ENCODE measurements at places on chromosomes 5 and 9.
A peak's percentile ranks its signal among the peaks of the same experiment; 100 is the strongest.

- no peak for DNase-seq
Observed at GRCh38 chr9:21070906-21071305, 6.8 kb downstream of the IFNB1 start.

GRCh38 chr5:172106511-172107356 is 81.3 kb downstream of the STK10 start:
- no peak for DNase-seq

GRCh38 chr5:31496301-31496700 is 35.6 kb downstream of the DROSHA start:
- no peak for DNase-seq

- DNase-seq = no peak
Observed at GRCh38 chr5:115419846-115420585, 123.6 kb upstream of the CCDC112 start.

GRCh38 chr5:90434116-90434714 is 24.7 kb upstream of the CETN3 start:
- DNase-seq = peak; percentile 64

- DNase-seq = no peak
Observed at GRCh38 chr5:59328709-59329296, 564.7 kb downstream of the PDE4D start.

- no peak for DNase-seq
Observed at GRCh38 chr5:18048449-18048848, 414.2 kb downstream of the TAF11L14 start.

GRCh38 chr5:95962785-95963184 is 1.1 kb upstream of the ELL2 start:
- DNase-seq = no peak

- no peak for DNase-seq
Observed at GRCh38 chr9:128166169-128166568, 6.1 kb downstream of the BBLN start.

GRCh38 chr5:76714751-76715485 is 1.0 kb upstream of the F2R start:
- no peak for DNase-seq

DNA sequence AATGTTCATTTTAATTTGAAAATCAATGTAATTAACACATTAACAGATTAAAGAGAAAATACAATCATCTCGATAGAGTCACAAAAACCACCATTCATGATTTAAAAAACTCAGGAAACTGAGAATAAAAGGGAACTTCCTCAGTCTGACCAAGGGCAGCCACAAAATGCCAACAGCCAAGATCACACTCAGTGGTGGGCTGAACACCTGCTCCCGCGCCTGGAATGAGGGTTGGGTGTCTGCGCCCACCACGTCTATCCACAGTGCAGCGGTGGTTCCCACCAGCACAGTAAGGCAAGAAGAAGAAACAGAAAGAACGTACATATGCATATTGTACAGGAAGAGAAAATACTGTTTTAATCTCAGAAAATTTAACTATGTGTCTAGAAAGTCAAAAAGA is 11.7 kb upstream of the NSMF start:
- no peak for DNase-seq

GRCh38 chr5:40484495-40484894 is 195.2 kb upstream of the PTGER4 start:
- DNase-seq = no peak

DNA sequence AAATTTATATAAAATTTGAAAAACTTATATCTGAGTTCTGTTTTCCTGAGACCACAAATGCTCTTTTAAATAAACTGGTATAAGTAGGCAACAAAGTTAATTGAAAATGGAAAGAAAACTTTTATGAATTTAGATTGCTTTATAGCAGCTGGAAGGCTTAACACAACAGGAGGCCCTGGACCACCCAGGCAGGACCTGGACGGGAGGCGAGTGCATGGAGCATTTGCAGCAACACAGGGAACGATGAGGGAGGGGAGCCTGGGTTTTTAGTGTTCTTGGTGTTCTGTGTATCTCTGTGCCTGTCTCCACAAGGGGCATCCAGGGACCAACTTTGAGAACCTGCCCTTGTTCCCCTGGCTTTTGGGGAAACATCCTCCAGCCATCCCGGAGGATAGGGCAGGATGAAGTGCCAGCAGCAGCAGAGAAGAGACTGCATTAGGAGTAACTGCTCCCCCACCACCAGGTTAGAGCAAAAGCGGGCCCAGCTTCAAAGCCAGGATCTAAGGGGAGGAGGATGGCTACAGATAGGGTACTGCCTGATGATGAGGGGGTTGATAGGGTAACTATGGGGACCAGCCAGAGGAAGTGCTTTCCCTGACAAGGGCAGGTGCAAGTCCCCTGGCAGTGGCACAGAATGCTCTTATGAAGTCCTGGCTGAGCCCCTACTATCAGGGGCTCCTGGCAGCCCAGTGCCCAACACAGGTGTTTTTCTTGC is 6.7 kb upstream of the SPATA31E1 start:
- DNase-seq = no peak

GRCh38 chr5:157269165-157269671 is 3.3 kb downstream of the CYFIP2 start:
- DNase-seq = no peak

DNA sequence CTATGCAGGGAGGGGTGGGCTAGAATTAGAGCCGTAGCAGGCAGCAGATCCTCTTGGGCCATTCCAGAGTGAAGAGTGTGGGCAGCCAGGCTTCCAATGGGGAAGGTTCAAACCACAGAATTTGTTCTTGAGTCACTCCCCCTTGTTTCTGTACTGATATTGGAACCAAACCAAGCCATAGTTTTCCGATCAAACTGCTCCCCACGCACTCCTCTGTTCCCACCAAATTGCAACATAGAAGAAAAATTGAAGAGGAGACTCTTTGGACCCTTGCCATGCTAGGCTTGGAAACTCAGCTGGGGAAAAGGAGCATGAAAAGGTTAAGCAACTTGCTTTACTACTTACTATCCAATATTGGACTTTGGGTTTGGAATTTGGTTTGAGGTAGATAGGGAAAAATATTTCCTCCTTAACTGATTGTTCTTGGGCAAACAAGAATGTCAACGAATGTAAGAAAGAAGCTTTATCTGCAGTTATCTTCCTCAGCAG is 165.8 kb upstream of the NR3C1 start:
- DNase-seq = no peak

DNA sequence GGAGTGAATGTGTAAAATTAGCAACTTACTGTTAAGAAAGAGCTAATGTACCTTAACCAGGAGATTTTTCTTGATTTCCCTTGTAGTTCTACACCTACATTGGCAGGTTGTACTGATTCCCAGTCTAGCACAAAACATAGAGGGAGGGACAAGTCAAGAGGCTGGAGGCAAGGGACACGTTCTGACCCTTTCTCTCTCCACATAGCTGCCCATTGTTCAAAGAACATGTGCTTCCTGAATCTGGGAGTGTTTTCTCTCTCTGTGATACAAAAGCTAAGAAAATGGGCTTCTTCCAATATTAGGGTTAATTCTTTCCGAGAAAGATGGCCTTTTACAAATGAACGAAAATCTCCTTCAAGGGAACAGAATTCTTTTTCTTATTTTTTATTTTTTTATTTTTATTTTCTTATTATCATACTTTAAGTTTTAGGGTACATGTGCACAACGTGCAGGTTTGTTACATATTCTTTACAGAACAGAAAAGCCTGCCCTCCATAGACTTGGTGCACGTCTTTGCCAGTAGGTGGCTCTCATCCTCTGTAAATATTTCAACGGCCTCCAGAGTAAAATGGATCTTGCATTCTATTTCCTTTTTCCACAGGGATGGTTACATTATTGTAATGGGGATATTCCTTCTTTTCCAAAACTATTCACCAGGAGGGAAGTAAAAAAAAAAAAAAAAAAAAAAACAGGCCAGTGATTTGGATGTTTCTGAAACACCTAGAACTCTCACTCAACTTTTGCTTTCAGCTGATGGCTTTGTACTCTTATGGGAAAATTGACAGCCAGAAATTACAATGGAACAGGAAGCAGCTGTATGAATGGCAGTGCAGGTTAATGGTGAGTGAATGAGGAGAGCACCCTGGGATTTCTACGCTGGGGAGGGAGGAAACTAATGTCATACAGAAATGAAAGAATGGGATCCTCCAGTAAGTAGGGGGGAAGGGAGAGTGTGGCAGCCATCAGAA is 13.1 kb upstream of the IFNA5 start:
- no peak for DNase-seq

DNA sequence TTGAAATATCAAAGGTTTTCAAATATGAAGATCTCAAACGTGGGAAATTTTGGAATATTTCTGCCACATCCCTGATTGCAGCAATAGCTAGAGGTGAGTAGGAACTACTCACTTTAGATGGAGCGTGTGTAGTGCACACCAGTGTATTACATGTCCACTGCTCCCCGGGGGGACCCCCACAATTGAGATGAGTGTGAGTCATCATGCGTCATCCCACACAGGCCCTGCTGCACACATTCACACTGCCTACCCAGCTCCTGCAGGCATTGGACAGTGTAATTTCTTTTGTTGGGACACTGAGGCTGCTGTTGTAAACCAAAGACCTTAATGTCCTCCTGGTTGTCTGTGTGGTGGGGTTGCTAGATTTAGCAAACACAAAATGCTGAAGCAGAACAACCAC is 280.0 kb downstream of the GAS1 start:
- DNase-seq = no peak

DNA sequence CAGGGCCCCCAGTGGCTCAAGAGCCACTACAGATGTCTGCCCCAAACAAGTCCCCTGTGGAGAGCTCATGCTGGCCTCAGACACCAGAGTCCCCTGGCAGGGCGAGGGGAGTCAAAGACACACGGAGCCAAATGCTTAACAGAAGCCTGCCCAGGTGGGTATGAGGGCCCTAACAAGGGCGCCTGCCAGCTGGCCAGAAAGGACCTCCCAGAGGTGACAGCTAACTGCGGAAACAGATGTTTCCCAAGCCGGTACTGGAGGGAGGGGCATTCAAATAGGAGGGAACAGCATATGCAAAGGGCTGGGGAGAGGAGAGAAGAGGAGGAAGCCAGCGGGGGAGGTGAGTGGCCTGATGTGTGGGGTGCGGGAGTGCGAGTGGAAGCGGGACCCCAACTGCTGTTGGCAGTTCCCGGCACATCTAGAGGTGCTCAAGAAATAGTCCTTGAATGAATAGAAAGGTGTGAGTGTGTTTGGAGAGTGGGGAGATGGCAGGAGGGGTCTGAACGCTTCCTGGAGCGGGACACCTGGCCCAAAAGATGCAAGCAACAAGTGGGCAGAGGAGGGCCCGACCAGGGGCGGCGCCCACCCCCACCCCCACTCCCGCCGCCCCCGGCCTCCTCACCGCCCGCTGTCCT is 824 bp downstream of the MXD3 start:
- no peak for DNase-seq

DNA sequence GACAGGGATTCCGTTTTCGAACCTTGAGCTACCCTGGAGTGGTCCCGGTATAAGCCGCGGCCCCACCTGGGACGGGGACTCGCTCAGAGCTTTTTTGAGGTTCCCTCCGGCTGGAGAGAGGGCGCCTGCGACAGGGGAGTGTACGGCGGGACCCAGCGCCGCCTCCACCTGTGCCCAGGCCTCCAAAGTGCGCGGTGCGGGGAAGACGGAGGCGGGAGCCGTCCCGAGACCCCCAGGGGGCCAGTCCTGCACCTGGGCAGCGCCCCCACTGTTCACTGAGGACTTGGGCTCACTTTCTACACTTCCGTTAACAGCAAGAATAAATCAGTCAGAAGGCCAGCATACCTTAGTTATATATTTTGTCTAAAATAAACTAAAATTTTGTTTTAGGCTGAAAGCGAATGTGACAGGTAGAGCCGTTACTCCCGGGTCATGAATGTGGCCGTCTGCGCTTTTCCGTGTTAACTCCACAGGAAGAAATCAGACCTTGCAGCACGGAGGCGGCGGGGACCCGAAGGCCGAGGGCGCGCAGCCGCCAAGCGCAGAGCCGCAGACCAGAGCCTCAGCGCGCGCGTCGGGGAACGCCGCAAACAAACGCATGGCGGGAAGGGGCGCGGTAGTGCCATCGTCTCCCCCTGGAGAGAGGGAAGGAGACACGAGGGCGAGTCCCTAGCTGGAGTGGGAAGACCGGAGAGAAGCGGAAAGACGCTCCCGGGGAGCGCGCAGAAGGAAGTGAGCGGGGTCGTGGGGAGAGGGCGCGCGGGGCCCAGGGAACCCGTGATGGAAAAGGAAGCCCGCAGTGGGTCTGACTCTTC is 14.1 kb downstream of the TRIM7 start:
- DNase-seq = no peak

GRCh38 chr5:37842048-37842447 is 2.2 kb upstream of the GDNF start:
- DNase-seq = no peak

DNA sequence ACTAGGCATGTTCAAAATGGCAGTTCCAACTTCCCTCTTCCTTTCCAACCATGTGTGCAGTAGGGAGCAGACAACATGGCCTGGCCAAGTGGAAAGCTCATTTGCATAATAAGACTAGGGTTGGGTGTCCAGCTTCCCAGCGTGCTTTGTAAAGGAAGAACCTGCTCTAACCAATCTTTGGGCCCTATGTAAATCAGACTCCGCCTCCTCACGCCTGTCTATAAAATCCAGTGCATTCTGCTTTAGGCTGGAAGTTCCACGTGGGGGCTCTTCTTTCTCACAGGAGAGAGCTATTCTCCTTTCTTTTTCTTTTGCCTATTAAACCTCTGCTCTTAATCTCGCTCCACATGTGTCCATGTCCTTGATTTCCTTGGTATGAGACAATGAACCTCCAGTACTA is 83.4 kb downstream of the GCNT1 start:
- no peak for DNase-seq

DNA sequence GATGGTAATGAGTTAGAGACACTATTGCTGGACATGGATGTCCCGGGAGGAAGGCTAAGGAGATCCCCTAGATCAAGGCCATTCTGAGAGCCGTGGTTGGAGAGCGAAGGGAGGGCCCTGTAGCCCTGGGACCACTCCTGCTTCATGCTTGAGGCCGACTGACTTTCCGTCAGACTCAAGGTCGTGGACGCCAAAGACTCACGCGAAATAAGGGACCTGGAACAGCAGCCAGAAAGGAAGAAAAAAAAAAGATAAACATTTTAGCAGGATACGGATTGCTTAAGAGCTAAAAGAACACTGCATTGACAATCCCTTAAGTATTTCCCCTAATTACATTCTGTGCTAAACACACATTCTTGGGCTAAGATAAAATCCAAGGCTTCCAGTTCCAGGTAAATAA is 181.2 kb downstream of the GLIS3 start:
- no peak for DNase-seq

GRCh38 chr5:151432210-151432609 is 15.2 kb upstream of the SLC36A1 start:
- no peak for DNase-seq

GRCh38 chr9:40925149-40925548 is 203.3 kb downstream of the FOXD4L6 start:
- no peak for DNase-seq

DNA sequence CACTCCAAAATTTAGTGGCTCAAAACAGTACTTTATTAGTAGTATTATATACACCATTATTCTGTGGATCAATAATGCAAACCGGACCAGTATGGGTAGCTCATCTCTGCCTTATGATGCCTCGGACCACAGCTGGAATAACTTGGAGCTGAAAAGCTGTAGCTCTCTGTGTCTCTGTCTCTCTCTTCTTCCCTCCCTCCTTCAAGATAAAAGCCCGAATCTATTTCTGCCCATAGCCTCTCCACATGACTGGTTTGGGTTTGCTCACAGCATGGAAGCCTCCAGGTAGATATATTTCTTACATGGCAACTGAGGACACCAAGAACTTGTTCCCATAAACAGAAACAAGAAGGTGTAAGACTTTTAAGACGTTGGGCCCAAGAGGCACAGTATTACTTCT is 147.5 kb upstream of the TBCA start:
- DNase-seq = no peak
